MCF 10A (cell line): ENCODE measurements at places on chromosomes 4 and X. TPM values are rescaled to one million over a fixed set of nuclear protein-coding genes. Genes with fewer than 3 reads are reported as not detected.

RAB41 gene
- not detected in 2 replicates for total RNA-seq

OPHN1 gene
- total RNA-seq, result 4.0 and 4.8 TPM in 2 replicates

DRD5 gene
- total RNA-seq, result not detected in 2 replicates

SPANXD gene
- total RNA-seq, result not detected in 2 replicates

CACNA1F gene
- not detected in 2 replicates for total RNA-seq

KIT gene
- total RNA-seq, result not detected in 2 replicates

L1CAM gene
- 20.7 and 41.0 TPM in 2 replicates for total RNA-seq

SCD5 gene
- total RNA-seq, result 3.5 and 3.6 TPM in 2 replicates

PASD1 gene
- not detected in 2 replicates for total RNA-seq

TBC1D1 gene
- 36.0 and 39.5 TPM in 2 replicates for total RNA-seq

UGT2B7 gene
- not detected in 2 replicates for total RNA-seq
